ENCODE measurements at places on chromosomes 16 and 17.

DNA sequence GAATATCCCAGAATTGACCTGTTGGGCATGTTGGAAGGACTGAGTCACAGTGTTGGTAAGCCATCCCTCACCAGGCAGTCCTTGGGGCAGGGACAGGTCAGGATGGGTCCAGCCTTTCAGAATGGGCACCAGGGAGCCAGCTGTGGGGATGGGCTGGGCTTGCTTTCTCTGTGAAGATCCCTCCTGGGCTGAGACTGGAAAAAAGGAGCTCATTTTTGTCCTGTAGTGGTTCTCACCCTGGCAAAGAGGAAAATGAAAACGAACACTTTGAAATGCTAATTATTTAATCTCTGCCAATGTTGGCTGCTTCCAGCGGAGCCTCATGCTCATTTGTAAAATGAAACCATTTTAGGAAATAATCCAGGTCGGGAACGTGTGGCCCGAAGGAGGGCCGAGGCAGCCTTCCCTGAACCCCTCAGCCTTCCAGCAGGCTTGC lies 237.5 kb upstream of the SALL1 start:
- DNase-seq = no peak

GRCh38 chr17:64534187-64534586 lies 27.4 kb downstream of the CEP95 start:
- DNase-seq = no peak

DNA sequence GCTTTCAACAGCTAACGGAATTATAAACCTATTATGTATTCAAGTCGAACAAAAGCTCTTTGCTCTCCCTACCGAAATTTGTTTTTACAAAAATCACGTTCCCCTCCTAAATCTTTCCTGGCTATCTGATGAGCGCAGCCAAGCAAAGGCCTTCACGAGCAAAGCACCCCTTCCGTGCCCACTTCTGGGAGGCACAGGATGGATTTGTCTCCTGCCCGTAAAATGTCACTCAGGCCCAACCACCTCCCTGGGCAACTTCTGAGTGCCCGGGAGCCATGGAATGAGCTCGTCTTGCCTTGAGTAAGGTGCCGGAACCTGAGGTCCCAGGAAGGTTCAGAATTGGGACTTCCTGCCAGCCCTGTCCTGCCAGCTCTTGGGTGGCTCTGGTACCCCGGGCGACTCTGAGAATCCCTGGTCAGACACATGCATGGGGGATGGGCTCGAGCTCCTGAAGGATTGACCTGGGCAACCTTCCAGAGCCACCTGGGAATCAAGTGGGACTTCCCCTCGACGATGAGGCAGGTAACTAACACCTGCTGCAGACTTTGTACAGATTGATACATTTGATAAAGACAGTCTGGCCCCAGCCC lies 19.8 kb downstream of the SLC7A5 start:
- DNase-seq = no peak

- no peak for DNase-seq
Measured at GRCh38 chr17:50689251-50689650, 18.5 kb downstream of the ANKRD40 start.

DNA sequence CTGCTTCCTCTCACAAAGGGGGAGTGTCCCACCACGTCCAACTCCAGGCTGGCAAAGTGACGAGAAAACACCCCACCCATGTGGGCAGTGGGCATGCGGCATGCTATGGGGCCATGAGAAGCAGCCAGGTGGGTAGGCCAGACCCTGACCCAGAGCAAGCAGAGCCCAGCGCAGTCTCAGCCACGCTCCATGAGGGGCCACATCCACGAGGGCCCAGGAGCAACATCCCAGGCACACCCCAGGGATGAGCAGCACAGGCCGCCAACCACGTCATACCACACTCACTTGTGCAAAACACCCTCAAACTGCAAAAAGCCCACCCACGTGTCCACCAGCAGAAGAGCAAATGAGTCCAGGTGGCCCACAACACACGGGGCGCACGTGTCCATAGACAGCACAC lies 117.0 kb downstream of the ZNF778 start:
- no peak for DNase-seq

DNA sequence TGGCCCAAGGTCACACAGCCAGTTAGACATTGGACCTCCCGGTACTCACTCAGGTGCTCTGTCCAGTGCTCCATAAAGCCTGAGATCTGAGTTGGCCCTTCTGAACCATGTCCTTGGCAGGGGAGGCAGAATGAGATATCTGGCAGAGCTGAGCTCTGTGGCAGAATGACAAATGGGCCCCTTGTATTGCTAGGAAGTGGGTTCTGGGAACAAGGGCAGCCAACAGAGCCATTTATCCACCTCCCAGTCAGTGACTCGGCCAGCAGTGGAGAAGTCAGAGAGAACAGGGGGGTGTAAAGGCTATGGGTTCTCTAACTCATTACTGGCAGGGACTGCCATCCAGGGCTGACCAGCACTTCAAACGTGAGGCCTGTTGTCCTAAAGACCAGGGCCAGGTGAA lies 117.1 kb upstream of the NLRP1 start:
- no peak for DNase-seq

DNA sequence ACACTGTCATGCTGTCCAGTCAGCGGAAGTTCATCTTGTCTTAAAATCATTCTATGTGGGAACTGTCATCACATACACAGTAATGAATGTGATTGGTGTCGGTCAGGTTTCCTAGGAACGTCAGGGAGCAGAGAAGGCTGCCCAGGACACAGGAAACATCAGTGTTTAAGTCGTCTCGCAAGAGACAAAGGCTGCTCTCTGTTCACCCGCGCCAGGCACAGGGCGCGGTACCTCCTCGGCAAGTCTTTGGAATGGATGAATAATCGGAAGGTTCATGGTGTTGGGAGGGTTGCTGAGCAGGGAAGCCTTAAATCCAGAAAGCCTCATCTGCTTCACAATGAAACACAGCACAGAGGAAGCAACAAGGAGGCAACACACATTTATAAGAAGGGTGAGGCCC lies 148.2 kb downstream of the CPPED1 start:
- no peak for DNase-seq

DNA sequence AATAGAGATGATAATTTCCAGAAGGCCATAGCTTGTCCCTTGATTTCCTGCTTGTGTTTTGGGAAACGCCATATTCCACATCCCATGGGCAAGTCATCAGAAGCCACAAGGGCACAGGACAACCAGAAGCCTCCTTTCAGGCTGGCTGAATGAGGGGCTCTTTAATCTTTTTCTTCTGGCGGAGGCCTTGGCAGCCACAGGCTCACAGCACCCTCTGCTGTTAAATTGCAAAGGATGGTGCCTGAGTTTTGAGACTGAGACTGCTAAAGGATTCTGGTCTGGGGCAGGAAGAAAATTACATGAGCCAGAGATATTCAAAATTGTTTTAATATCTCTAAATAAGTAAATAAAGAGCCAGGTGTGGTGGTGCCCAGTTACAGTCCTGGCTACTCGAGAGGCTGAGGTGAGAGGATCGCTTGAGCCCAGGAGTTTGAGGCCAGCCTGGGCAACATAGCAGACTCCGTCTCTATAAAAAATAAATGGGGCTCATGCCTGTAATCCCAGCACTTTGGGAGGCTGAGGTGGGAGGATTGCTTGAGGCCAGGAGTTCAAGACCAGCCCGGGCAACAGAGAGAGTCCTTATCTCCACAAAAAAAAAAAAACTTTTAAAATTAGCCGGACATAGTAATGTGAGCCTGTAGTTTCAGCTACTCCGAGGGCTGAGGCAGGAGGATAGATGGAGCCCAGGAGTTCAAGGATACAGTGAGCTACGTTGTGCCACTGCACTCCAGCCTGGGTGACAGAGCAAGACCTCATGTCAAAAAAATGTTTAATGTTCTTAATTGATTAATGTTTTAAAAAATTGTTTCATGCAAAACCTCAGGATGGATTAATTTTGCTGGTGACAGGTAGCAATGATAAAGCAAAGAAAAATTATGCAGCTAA lies 26.3 kb downstream of the AARSD1 start:
- no peak for DNase-seq

DNA sequence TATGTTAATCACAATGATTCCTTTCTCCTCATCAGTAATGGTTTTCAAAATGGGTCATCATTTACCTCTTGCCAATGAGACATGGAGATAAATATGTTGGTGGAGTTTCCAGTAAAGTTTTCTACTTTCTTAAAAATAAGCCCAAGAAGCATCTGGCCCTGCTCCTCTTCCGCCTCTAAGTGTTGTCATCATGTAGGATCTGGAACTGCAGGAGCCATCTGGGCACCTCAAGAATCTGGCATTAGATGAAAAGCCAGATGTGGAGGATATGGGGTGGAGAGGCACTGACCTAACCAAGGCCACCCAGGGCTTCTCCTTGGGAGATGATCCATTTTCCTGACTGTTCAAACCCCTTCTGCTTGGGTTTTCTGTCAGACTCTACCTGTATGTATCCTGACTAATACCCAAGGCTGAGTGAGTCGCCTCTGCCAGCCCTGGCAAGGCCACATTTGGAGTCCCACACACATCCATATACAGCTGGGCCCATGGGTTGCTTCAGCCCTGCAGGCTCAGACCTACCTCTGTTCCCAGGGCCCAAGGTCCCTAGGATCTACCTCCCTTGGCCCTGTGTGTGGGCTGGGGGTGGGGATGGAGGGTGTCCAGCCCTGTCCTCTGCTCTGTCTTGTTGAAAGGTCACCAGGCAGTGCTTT lies 24.6 kb downstream of the CCDC182 start:
- no peak for DNase-seq

GRCh38 chr17:79954281-79955166 lies 81.1 kb downstream of the TBC1D16 start:
- DNase-seq = no peak

GRCh38 chr17:8137645-8138373 lies 13.9 kb upstream of the HES7 start:
- no peak for DNase-seq

DNA sequence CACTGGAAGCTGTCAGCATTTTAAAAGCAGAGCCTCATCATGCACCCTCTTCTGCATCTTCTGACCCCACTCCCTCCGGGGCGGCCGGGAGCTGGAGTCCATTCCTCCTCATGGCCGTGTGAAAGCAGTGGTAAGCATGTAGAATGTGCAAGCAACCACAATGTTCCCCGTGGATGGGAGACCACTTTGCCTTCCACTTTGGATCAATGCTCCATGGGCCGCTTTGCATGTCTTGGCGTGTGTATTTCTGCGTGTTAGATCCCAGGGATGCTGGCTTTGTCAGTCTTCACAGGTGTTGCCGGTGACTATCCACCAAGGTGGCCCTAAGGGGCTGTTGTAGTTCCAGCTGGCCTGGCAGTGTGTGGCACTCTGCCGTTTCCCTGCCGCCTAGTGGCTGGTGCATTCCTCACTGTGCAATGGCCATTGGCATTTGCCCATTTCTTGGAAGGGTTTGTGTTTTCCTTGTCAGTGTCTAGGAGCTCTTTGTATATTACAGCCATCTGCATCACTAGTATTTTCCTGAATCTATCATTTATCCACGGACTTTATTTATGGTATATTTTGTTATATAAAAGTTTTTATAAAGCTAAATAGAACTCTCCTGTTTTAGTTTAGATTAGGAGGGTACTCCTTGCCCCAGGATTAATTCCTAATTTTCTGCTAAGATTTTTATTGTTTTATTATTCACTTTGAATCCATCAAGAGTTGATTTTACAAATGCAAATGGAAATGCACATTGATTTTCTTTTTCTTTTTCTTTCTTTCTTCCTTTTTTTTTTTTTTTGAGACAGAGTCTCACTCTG lies 5.8 kb upstream of the ALDH3A1 start:
- no peak for DNase-seq

DNA sequence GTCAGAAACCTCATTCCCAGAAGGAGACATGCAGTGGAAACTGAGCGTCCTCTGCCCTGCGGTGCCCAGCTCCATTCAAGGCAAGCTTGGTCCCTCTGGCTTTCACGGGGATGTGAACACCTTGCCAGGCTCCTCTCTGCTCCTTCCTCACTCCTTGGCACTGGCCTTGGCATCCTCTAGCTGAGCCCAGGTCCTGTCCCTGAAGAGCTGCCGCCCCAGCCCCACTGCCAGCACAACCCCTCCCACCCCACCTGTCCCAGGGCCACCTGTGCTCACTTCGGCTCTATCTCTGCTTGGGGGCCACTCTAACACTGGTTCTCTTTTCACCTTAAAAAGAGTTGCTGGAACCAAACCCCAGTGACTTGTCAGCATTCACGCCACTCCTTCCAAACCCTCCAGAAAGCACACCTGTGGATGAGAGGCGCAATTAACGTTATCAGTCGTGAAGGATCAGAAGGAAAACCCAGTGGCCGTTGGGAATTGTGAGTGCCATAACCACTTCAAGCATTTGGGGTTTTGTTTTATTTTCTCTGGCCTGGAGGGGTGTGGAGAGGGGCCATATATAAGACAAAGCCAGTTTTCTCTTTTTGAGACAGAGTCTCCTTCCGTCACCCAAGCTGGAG lies 103.7 kb downstream of the AXIN2 start:
- no peak for DNase-seq

- no peak for DNase-seq
Measured at GRCh38 chr17:69511250-69511649, 96.8 kb downstream of the MAP2K6 start.

GRCh38 chr16:85687651-85688471 lies 893 bp downstream of the GINS2 start:
- no peak for DNase-seq

- no peak for DNase-seq
Measured at GRCh38 chr16:21685034-21685455, 21.3 kb downstream of the OTOA start.

DNA sequence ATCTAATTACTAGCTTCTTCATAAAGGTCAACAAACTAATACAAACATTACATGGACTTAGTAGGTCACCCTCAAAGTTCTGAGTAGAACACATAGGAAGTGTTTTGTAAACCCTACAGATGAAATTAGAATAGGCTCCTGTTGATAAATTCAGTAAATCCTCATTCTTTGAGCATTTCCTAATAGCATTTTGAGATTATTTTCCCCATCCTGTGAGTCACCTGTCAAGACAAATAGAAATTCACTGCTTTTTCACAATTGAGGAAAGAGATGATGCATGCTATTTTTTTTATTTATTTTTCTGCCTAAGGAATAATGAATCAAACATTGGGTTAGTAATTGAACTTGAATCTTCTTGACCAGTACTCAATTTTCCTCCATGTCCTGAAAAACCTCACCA lies 666.7 kb upstream of the GOT2 start:
- DNase-seq = no peak

DNA sequence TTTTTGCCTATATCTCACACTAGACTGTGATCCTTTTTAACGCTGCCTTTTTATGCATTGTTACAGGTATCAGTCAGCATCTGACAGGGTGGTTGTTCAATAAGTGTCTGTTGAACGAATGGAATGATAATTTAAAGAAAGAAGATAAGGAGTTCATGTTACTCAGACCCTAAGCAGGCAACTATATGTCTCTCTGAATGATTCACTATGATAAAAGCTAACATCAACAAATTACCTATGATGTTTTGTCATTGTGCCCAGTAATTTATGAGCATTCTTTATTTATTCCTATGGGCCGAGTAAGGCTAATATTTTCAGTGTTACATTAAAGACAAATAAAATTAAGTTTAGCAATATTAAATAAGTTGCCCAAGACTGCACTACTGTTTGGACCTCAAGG lies 435.0 kb upstream of the KIF2B start:
- no peak for DNase-seq

- DNase-seq = no peak
Measured at GRCh38 chr16:72612256-72612655, 435.7 kb downstream of the ZFHX3 start.

- DNase-seq = no peak
Measured at GRCh38 chr17:57441270-57441600, 184.9 kb downstream of the MSI2 start.

GRCh38 chr17:65618516-65618915 lies 57.1 kb upstream of the AXIN2 start:
- no peak for DNase-seq

GRCh38 chr16:31080035-31080629 lies 5.9 kb downstream of the ZNF646 start:
- DNase-seq = no peak
